ENCODE measurements at places on chromosomes 3 and 15.

DNA sequence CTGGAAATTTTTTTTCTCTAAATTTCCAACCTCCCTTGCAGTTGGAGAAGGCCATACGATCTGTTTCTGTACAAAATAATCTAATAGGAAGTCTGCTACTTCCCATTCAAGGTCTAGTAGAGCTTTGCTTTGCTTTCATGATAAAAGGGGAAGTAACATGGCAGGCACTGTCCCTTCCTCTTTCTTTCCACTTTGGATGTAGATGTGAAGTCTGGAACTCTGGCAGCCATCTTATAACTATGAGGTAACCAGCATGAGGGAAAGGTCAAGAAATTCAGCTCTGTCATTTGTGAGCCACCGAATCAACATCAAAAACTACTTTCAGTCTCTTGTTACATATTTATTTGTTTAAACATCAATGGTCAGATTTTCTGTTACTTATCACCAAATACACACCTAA lies 156.3 kb downstream of the MTHFS start:
- DNase-seq: no peak

GRCh38 chr3:17845026-17845812 lies 102.8 kb upstream of the TBC1D5 start:
- DNase-seq: no peak

GRCh38 chr3:119636249-119636648 lies 24.1 kb downstream of the POPDC2 start:
- DNase-seq: peak; percentile 67

DNA sequence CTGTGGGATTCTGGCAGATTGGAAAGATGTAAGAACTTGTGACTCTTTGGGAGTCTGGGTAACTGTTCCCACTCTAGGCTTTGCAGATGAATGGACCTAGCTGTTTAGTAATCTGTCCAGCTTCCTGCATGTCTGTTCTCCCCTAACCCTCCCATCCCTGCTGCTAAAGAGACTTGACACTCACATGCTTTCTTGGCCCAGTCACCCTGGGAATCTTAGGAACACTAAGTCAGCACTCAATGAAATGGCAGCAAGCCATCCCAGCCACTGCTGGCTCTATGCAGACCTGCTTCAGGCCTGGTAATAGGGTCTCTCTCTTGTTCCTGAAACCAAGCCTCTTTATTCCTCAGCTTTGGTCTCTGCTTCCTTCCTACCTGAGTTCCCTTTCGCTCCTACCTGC lies 63.7 kb upstream of the THSD4 start:
- DNase-seq: peak; percentile 23

DNA sequence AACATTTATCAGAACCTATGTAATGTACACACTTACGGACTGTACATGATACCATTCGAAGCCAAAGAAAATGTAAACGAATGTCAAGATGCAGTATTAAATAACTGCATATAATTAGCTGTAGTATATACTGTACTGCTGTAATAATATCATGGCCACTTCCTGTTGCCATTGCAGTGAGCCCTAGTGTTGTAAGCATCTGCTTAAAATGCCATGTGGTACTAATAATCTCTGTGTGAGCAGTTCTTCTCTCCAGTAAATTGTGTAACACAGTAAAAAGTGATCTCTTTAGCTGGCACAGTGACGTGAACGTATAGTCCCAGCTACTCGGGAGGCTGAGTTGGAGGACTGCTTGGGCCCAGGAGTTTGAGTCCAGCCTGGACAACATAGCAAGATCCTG lies 8.6 kb downstream of the SPG11 start:
- no peak for DNase-seq

DNA sequence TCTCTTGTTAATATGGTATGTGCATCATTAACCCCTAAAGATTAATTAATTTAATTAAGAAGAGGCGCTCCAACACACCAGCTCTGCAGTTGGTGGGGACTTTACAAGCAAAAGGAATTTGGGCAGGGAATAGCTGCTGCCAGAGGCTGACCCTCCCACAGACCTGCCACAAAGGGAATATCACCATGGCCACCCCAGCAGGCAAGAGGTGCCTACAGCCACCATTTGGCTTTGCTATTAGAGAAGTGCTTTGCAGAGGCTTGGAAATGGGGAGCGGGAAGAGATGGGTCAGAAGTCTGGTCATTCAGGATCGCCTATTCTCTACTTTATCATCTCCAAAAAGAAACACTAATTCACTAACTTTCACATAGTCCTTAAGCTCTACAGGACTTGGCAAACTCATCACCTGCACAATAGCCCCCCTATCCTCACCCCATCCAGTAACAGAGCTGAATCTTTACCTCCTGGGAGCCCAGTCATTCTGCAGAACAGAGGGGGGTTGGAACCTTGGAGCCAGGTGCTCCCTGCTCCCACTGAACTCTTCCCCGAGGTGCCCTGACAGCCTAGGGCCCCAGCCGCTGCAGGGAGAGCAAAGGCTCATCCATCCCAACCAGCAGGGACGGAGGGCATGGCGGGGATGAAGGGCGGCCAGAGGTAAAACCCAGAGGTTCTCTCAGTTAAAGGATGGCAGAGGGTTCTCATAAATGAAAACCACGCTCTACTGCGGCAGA lies 29.7 kb downstream of the LRIG1 start:
- no peak for DNase-seq

DNA sequence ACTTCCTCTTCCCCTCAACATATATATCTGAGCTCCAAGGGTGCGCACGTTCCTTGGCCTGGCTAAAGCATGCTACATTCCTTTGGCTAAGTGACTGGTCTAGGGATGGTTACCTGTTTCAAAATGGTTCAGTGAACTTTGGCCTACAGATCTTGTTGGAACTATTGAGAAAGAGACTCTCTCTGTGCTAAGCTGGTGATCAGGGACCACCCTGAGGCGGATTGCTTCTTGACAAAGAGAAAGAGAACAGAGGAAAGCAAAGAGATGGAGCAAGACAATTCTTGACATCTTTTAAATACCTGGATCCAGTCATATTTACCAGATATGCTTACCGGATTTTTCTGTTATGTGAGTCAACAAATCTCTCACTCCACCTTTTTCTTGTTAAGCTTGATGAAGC lies 123.1 kb downstream of the CHST2 start:
- no peak for DNase-seq

DNA sequence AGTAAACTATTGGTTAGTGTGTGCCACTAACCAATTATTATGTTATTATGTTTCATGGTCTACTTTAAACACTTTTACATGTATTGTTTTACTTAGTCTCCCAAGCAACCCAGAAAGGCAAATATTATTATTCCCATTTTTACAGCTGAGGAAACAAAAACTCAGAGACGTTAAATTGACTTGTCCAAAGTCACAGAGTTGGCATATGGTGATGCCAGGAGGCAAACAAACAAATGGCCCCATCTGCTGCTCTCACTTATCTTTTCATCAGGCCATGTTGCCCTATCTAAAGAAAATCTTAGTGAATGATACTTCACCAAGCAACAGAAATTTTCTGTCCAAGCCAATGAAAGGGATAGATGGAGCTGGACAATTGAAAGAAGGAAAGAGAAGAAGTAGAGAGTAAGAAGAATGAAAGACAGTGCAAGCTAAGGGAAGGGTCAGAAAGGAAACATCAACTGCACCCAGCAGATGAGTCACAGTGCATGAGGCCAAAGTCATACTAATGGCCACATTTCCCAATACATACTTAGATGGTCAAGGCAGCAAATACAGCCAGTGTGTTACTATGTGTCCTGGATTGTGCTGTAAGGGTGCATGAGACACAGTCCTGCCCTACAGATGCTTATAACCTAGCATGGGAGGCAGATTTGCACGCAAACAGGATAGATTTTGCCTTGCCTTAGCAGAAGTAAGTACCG lies 266.9 kb downstream of the KCNMB2 start:
- DNase-seq: peak; percentile 35

GRCh38 chr15:31027910-31028578 lies 36.6 kb upstream of the MTMR10 start:
- no peak for DNase-seq

- peak; percentile 43 for DNase-seq
Observed at GRCh38 chr3:13494463-13495350, 14.6 kb downstream of the HDAC11 start.

DNA sequence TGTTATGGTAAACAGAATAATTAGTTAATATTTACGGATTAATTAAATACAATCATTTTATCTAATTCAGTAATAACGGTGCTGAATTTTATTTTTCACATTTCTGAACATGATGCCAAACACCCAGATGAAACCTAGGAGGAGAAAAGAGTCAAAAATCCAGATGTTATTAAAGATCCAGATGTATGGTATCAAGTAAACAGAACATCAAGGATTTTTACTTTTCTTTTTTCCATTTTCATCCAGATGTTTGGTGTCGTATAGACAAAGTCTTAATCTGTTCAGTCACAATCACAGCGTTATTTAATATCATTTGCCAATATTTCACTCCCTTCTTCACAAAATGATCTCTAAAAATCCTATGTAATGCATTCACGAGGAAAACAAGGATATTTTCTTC lies 64.0 kb upstream of the NR2F2 start:
- DNase-seq: no peak

DNA sequence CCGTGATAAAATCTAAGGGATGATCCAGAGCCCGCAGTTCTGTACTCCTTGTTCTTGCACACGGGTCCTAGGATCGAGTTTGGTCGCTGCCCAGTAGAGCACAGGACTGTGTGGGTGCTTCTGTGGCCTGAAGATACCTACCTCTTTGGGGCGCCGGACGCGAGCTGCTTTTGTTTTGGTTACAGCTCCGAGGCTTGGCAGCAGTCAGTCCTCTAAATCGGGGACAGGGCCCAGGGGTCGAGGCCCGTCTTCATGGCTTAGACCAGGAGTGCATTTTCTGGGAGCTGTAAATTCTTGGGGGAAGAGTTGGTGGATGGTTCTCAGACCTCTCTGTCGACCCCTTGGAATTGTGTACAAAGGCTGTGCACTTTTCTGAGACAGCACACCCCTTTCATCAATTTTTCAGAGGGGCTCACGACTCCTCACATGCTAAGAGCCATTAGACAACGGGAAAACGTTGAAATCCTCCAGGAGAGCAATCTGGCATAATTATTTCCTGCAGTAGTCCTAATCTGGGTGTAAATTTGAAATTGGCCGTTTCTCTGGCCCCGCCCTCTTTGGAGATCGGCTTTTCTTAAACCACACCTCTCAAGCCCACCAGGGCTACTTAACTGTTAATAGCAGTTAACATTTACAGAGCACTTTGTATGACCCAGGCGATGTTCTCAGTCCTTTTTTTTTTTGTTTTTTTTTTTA lies 928 bp downstream of the CEP97 start:
- peak; percentile 49 for DNase-seq

GRCh38 chr3:140459462-140459861 lies 218.4 kb upstream of the TRIM42 start:
- no peak for DNase-seq

DNA sequence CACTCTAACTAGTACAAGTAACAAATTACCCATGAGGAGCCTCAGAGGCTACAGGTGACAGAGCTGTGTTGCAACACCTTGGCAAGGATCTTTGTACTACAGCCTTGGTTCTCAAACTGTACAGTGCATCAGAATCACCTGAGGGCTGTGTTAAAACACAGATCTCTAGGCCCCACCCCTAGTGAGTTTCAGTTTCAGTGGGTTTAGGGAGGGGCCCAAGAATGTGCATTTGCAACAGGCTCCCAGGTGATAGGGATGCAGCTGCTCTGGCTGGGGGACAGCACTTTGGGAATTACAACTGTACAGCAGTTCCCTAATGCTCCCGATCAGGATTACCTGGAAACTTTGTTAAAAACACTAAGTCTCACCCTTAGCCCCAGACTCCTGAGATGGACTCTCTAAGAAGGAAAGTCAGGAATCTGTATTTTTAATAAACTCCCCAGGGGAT lies 66.1 kb upstream of the NR2F2 start:
- no peak for DNase-seq

DNA sequence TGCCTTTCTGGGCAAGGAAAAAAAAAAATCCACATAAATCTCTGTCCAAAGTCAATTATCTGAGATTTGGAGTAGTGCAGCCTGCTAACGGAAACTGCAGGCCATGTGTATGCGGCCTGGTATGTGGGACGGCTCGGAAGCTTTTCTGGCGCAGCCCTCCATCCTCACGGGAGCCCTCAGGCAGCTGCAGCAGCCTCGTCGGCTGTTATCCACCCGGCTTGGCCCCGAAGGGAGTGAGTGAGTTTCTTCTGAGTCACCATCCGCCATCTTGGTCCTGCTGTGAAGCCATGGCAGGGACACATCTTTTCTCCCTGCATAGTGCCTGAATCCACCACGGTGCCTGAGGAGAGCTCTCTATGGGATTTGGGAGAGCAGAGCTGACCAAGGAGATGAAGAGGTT lies 62.8 kb downstream of the POLR2M start:
- DNase-seq: peak; percentile 90

DNA sequence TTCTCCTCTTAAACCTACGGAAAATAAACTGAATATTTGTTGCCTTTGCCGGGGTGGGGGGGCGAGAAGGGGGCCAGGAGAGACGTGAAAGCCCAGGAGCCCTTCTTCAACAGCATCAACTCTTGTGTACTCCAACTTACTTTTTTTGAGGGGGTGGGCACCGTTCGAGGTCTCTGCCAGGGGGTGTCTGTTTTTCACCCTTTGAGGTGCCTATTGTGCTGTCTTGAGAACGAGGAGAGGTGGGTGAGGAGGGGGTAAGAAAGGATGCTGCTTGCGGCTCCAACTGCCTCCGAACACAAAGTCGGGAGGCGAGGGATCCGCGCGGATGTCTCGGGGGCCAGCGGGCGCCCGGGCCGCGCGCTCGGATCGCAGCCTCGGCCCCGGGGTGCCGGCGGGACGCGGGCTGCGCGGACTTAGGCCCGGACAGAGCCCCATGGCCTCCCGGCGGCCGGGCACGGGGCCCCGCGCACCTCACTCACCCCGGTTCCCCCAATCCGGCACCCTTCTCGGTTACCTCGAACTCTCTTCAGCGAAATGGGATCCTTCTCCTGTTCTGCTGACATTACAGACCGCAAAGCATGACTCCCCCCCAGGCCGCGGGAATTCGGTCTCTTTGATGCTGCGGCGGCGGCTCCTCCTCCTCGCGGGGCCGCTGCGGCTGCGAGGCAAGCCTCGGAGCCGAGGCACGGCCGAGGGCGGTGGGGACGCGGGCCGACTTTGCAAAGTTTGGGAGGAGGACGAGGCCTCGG lies 650 bp downstream of the PYGO1 start:
- peak; percentile 59 for DNase-seq

DNA sequence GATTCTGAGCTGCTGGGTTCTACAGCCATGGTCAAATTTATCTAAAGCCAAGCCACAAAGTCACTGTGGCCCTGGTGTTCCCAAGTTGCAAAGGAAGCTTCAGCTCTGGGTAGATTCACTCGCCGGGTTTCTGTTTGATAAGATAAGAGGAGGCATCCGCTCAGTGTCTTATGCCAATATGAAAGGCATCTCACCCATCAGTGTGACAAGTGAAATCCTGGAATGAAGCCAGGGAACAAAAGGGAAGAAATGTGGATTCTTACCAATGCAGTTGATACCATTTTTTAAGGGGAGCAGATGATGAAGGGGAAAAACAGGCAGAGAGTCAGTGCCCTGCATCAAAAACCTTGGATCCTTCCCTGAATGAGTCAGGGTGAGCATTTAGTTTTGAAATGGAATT lies 2.8 kb upstream of the CPNE4 start:
- DNase-seq: no peak

- no peak for DNase-seq
Observed at GRCh38 chr15:74962671-74963070, 6.1 kb upstream of the RPP25 start.

Measured in LHCN-M2 (cell line).